ENCODE measurements at places on chromosomes 5 and 9. TPM values are rescaled to one million over a fixed set of nuclear protein-coding genes. Genes with fewer than 3 reads are reported as not detected.

CKMT2 gene
- not detected for total RNA-seq

PCDHGA1 gene
- total RNA-seq: 0.10 TPM

- no peak for DNase-seq
Measured at GRCh38 chr9:105458404-105458803, 10.6 kb downstream of the FSD1L start.

CARTPT gene
- not detected for total RNA-seq

- no peak for DNase-seq
Measured at GRCh38 chr9:88378317-88378716, 9.9 kb upstream of the SPIN1 start.

- no peak for DNase-seq
Measured at GRCh38 chr5:78908173-78909061, 76.7 kb downstream of the ARSB start.

DNA sequence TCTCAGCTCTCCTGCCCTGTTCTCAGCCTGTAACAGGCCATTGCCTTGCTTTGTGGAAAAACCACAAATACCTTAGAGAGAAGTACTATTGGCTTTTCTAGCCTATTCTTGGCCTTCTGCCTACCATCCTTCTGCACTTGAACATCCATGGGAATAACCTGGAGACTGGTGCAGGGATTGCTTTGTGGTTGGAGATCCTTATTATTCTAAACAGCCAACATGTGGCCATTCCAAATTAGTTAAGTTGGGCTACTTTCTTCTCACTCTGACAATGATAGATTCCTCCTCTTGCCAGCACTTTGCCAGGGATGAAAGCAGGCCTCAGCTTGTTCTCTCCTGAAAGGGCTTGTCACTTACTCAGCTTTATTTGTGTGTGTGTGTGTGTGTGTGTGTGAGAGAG, 240.4 kb downstream of the GLIS3 start:
- DNase-seq: no peak

CAPSL gene
- not detected for total RNA-seq

DNA sequence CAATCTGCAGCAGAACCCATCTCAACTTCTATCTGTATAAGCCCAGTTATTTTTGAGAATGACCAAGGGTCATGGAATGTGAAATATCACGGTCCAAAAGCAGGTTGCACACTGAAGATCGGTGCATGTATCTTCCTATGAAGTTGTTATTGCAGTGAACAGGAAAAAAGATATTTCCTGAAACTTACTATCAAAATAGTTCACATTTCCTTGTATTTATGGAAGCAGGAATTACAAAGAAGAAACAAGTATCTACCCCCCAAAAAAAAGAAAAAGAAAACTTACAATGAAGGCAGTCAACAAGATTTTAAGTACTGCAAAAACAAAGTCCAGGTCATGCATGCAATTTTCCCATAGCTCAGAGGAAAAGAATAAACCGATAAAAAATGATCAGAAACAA, 70.0 kb downstream of the MPDZ start:
- no peak for DNase-seq

DMRTA1 gene
- total RNA-seq: 5.2 TPM

AK3 gene
- total RNA-seq: 39.7 TPM

GRCh38 chr5:158023266-158023665, 164.3 kb upstream of the CLINT1 start:
- DNase-seq: no peak

GRCh38 chr5:96150007-96150406, 188.4 kb upstream of the ELL2 start:
- DNase-seq: no peak

DNA sequence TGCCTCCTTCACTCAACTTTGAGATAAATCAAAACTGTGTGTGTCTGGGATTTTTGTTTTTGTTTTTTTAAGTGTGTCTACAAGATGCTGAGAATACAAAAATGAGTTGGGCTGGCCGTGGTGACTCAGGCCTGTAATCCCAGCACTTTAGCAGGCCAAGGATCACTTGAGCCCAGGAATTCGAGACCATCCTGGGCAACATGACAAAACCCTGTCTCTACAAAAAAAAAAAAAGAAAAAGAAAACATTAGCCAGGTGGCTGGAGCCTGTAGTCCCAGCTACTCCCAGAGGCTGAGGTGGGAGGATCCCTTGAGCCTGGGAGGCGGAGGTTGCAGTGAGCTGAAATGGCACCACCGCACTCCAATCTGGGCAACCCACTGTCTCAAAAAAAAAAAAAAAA, 21.0 kb downstream of the HNRNPK start:
- no peak for DNase-seq

DNA sequence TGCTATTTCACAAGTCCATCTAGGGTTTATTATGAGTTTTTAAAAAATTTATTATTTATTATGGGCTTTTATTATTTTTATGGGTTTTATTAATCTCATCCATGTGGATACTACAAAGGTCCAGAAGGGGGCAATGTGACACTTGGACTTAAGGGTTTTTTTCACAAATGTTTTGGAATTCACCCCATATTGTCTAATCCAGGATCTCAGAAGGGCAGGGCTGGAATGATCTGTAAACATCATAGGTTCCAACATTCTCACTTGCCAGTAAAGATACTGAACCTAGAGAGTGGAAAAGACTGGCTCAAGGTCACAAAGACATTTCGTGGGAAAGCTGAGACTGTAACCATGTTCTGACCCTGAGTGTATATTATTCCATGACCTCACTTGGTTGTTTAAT, 35.6 kb downstream of the NIM1K start:
- DNase-seq: no peak

- DNase-seq: peak; percentile 51
Measured at GRCh38 chr5:138252944-138253343, 21.5 kb downstream of the GFRA3 start.
